Osteoblast (primary cell): ENCODE measurements at places on chromosomes 4 and X. TPM values are rescaled to one million over a fixed set of nuclear protein-coding genes. Genes with fewer than 3 reads are reported as not detected.
A peak's percentile ranks its signal among the peaks of the same experiment; 100 is the strongest.

DNA sequence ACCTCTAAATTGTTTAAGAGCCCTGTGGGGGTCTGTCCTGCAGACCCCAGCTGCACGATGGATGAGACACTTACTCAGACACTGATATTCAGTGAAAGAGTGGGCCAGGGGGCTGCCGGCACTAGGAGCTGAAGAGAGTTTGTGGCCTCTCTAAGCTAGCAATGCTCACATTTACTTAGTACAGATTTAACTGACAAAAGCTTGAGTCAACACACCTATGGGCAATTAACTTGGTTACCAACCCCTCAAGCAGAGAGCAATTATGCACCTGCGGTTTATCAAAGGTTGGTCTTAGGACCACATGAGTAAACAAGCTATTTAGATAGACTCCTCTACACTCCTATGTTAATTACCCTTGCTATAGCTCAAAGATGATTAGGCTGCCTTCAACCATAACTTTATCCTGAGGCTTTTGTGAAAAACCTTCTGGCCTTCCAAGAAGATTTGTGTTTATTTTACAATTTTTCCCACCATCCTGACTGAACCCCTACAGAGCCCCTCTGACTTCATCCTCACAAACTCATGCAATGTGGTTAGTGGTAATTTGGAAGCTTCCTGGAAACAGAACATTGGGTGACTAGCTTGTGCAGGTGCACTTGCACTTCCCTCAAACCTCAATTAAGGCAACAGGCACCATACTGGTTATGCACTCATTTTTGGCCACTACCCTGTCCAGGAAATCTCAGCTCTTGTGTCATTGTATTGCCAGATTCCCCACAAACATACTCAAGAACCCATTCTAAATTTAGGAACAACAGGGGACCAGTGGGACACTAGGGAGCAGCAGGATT lies 234.4 kb upstream of the ITM2A start:
- H3K4me1 ChIP-seq, result no peaks in the 10 kb centered on the region
- no peaks in the 10 kb centered on the region for H3K36me3 ChIP-seq
- no peak overlapping the region for H3K4me3 ChIP-seq
- DNase-seq, result no peak
- H3K27ac ChIP-seq, result no peak overlapping the region
- no peaks in the 10 kb centered on the region for H3K27me3 ChIP-seq

The TCEAL2 gene
- not detected in 2 replicates for total RNA-seq

DNA sequence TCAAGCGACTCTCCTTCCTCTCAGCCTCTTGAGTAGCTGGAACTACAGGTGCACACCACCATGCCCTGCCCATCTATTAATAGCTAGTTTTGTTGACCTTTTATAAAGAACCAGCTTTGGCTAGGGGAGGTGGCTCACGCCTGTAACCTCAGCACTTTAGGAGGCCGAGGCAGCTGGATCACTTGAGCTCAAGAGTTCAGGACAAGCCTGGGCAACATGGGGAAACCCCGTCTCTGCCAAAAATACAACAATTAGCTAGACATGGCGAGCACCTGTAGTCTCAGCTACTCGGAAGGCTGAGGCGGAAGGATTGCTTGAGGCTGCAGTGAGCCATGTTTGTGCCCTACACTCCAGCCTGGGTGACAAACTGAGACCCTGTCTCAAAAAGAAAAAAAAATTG lies 2.7 kb downstream of the TKTL1 start:
- no peak for DNase-seq
- no peaks in the 10 kb centered on the region for H3K4me1 ChIP-seq
- H3K27me3 ChIP-seq, result no peaks in the 10 kb centered on the region
- H3K4me3 ChIP-seq, result no peak overlapping the region
- no peaks in the 10 kb centered on the region for H3K36me3 ChIP-seq
- H3K27ac ChIP-seq, result no peak overlapping the region

GRCh38 chr4:8038719-8039251 lies 99.1 kb upstream of the AFAP1 start:
- H3K36me3 ChIP-seq, result no peaks in the 10 kb centered on the region
- peaks cover 19% of the 10 kb centered on the region for H3K27me3 ChIP-seq
- peak; percentile 34 for DNase-seq
- H3K4me1 ChIP-seq, result peaks cover 12% of the 10 kb centered on the region

DNA sequence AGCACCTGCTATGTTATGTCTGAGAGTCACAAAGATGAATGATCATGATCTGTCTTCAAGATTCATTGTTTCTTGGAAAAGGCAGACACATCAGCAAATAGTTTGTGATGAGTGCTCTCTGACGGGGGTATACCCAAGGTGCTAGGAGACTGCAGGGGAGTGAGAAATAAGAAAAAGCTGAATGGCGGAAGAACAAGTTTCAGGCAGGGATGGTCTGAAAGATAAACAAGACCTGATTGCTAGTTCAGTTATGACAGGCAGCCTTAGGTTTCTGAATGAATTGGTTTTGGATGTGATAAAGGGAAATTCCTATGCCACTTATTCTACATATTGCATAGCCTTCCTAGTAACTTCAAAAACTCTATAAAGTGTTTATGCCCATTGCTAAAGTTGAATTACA lies 327.0 kb upstream of the DKK2 start:
- H3K27ac ChIP-seq, result no peak overlapping the region
- no peaks in the 10 kb centered on the region for H3K27me3 ChIP-seq
- DNase-seq, result peak; percentile 31

The PLXNB3 gene
- total RNA-seq, result 2.7 and 4.3 TPM in 2 replicates

DNA sequence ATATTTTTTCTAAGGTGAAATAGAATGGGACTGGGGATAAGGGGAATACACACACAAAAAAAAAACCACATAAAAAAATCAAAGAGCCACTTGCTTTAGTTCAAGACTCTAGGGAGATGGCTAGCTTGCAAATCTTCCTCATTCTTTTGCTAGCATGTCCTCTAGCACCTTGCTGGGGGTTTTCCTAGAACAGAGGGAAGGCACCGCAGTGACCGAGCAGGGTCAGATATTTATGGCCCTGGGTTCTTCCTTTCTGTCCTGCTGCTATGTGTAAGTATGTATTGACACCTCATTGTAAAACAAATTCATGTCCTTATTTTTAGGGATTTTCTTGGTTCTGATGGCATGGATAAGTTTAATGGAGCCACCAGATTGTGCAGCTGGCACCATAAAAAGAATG lies 81.2 kb downstream of the SHISA3 start:
- no peaks in the 10 kb centered on the region for H3K27me3 ChIP-seq
- no peak for DNase-seq
- no peaks in the 10 kb centered on the region for H3K4me1 ChIP-seq
- no peak overlapping the region for H3K4me3 ChIP-seq
- no peak overlapping the region for H3K27ac ChIP-seq

- H3K4me3 ChIP-seq, result peak overlapping the region; percentile 84
- H3K4me1 ChIP-seq, result peaks cover 9% of the 10 kb centered on the region
- H3K27ac ChIP-seq, result peak overlapping the region; percentile 88
- no peaks in the 10 kb centered on the region for H3K27me3 ChIP-seq
- H3K36me3 ChIP-seq, result peaks cover 4% of the 10 kb centered on the region
Observed at GRCh38 chrX:71533516-71533850, 579 bp downstream of the OGT start.

- no peak overlapping the region for H3K4me3 ChIP-seq
- H3K27ac ChIP-seq, result no peak overlapping the region
- H3K36me3 ChIP-seq, result no peaks in the 10 kb centered on the region
- H3K4me1 ChIP-seq, result peaks cover 8% of the 10 kb centered on the region
- peak; percentile 50 for DNase-seq
Observed at GRCh38 chr4:78940752-78941151, 1.5 kb upstream of the PAQR3 start.

The PGAM4 gene
- not detected in 2 replicates for total RNA-seq

DNA sequence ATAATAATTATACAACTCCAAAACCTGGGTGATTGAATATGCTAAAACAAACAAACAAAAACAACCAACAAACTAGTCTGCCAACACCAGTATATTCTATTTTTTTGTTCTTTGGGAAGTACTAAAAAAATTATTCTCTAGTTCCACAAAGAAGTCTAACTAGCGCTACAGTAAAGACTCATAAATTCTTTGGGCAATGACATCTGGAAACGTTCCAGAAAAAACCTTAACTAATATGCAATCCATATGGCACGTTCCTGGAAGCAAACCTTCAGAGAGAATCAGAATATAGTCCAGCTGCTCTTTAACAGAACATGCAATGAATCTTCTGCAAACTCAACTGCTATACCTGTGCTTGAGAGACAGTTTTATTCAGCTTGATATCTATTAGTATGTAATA lies 500.1 kb downstream of the TRAM1L1 start:
- H3K4me1 ChIP-seq, result no peaks in the 10 kb centered on the region
- H3K27ac ChIP-seq, result no peak overlapping the region
- no peak for DNase-seq
- H3K36me3 ChIP-seq, result no peaks in the 10 kb centered on the region

DNA sequence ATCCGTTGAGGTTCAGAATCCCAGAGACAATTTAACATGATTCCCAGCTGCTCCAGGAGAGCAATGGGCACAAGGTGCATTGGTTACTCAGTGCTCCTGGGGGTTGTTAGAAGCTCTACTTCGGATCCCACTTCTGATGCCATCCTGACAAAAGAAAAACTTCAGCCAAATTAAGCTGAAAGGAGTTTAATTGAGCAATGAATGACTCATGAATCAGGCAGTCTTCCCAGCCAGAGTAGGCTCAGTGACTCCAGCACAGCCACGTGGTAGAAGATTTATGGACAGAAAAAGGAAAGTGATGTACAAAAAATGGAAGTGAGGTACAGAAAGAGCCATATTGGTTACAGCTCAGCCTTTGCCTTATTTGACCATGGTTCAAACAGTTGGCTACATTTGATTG lies 95.7 kb downstream of the PWWP3B start:
- H3K4me1 ChIP-seq, result no peaks in the 10 kb centered on the region
- no peaks in the 10 kb centered on the region for H3K36me3 ChIP-seq
- H3K27me3 ChIP-seq, result peaks cover 5% of the 10 kb centered on the region

The MAGED4 gene
- total RNA-seq, result 42.4 and 58.6 TPM in 2 replicates

DNA sequence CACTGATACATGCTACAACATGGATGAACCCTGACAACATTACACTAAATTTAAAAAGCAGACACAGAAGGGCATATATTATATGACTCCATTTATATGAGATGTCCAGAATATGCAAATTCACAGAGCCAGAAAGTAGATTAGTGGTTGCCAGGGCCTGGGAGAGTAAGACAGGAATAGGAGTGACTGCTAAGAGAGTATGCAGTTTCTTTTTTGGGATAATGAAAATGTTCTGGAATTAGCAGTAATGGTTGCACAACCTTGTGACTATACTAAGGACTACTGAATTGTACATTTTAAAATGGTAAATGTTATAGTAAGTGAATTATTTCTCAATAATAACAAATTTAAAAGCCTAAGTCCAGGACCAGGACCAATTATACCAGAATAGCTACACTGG lies 29.5 kb upstream of the NUP54 start:
- no peak for DNase-seq
- peaks cover 6% of the 10 kb centered on the region for H3K4me1 ChIP-seq
- H3K27ac ChIP-seq, result no peak overlapping the region
- no peaks in the 10 kb centered on the region for H3K27me3 ChIP-seq
- H3K4me3 ChIP-seq, result no peak overlapping the region

The IL1RAPL2 gene
- total RNA-seq, result not detected in 2 replicates

DNA sequence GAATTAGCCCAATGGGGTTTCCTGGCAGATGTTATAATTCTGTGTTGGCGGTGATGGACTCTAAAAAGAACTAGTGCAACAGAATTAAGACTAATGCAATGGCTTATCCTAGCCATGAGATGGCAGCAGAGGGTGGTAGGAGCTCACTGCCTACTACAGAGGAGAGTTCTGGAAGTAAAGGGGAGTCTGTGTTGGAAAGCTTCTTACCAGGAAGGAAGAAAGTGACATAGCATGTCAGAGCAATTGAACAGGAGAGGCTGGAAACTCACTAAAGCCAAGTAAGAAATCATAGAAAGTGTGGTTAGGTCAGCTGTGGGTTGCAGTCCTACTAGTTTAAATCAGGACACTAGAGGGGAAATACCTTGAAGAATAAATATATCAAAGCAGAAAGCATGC lies 6.3 kb upstream of the TRPC5OS start:
- no peaks in the 10 kb centered on the region for H3K36me3 ChIP-seq
- H3K4me3 ChIP-seq, result no peak overlapping the region
- no peaks in the 10 kb centered on the region for H3K4me1 ChIP-seq
- peaks cover 28% of the 10 kb centered on the region for H3K27me3 ChIP-seq
- peak; percentile 59 for DNase-seq

DNA sequence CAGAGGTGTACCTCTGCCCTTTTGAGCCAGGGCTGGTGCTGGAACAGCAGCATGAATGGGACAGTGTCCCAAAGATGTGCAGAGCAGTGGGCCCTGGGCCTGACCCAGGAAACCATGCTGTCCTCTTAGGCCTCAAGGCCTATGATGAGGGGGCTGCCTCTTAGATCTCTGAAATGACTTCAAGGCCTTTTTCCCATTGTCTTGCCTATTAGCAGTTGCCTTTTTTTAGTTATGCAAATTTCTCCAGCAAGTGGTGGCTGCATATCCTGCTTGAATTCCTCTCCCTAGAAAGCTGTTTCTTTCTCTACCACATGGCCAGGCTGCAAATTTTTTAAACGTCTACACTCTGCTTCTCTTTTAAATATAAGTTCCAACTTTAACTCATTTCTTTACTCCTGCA lies 160.3 kb downstream of the CFAP299 start:
- H3K36me3 ChIP-seq, result no peaks in the 10 kb centered on the region
- no peak overlapping the region for H3K27ac ChIP-seq
- no peaks in the 10 kb centered on the region for H3K4me1 ChIP-seq
- no peaks in the 10 kb centered on the region for H3K27me3 ChIP-seq

DNA sequence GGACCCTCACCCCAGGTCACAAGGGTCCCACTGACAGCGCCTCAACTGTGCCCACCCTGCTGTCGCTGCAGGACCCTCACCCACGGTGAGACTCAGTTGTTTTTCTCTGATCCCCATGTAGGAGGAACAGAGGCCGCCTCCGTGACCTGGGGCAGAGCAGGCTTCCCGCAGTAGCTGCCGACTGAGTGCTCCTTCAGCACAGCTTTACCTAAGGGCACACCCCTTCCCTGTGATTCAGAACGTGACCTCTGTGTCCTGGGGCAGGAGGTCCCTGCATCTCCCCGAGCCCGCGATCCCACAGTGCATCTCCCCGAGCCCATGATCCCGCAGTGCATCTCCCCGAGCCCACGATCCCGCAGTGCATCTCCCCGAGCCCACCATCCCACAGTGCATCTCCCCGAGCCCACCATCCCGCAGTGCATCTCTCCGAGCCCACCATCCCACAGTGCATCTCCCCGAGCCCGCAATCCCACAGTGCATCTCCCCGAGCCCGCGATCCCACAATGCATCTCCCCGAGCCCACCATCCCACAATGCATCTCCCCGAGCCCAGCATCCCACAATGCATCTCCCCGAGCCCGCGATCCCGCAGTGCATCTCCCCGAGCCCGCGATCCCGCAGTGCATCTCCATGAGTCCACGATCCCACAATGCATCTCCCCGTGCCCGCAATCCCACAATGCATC lies 23.6 kb downstream of the PPP2R3B start:
- no peak overlapping the region for H3K27ac ChIP-seq
- no peak for DNase-seq
- H3K36me3 ChIP-seq, result no peaks in the 10 kb centered on the region
- no peak overlapping the region for H3K4me3 ChIP-seq
